ENCODE measurements at places on chromosomes 11 and 22.

DNA sequence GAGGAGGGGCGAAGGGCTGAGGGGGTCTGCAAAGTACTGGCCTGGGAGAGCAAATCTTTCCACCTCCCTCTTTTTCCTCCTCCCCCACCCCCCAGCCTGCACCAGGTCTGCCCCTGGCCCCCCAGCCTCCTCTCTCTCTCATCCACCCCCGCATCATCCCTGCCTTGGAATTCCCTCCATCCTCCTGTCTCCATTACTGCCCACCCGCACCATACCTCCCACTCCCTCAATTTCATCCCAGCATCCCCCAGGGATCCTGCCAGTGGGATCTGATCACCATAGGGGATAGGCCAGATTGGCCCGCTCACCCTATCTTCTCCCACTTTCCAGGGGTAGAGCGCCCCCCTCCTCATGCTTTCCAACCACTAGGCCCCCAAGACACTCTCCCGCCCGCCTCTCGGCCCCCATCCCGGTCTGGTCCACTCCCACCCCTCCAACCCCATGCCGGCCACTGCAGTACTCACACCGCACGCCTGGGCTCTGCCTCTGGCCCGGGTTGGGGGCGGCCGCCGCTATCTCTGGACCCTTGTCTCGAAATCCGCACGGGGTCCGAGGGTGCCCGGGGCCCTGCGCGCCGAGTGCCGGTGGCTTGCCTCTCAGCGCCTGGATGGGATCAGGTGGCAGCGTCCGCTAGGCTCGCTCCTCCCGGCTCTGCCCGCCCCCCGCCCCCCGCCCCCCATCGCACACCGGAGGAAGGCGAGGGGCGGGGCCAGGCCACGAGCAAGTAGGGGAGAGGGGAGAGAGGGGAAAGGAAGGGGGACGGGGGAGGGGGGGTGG, at the start of gene GAL3ST3:
TSS of gene GAL3ST3 (minus strand) at position 615 of the 777 bp plus-strand sequence. CDS start 3,746 bp downstream, outside the sequence.
- DNase-seq: no peak

DNA sequence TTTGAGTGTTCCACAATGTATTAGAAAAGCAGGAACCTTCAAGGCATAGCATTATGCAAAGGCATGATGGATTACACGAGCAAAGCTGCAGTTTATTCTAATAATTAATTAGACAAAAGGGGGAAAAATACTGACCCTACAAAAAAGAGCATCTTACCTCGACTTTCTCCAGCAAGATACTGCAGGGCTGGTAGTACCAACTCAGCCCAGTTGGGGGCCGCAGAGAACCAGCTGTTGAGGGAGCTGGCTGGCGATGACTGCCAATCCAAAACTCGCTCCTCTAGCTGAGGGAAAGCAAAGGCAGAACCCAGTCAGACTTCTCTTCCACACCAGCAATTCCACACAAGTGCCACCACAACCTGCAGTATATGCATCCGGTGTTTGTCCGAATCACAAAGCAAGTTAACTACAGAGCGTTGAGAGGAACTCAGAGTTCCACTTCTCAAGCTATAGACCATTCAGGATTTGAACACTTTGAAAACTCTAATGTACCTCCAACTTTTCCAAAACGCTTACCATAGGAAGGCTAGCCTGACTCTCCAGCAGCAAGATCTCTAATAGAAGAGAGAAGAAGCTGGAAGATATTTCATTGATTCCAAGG, 13.7 kb downstream of the NFRKB start:
- peak; percentile 9 for DNase-seq

- peak; percentile 83 for DNase-seq
Measured at GRCh38 chr22:25564320-25564978, at the start of gene GRK3. TSS of gene GRK3 (plus strand) at chr22:25564675. CDS start at chr22:25565041, 366 bp downstream.

DNA sequence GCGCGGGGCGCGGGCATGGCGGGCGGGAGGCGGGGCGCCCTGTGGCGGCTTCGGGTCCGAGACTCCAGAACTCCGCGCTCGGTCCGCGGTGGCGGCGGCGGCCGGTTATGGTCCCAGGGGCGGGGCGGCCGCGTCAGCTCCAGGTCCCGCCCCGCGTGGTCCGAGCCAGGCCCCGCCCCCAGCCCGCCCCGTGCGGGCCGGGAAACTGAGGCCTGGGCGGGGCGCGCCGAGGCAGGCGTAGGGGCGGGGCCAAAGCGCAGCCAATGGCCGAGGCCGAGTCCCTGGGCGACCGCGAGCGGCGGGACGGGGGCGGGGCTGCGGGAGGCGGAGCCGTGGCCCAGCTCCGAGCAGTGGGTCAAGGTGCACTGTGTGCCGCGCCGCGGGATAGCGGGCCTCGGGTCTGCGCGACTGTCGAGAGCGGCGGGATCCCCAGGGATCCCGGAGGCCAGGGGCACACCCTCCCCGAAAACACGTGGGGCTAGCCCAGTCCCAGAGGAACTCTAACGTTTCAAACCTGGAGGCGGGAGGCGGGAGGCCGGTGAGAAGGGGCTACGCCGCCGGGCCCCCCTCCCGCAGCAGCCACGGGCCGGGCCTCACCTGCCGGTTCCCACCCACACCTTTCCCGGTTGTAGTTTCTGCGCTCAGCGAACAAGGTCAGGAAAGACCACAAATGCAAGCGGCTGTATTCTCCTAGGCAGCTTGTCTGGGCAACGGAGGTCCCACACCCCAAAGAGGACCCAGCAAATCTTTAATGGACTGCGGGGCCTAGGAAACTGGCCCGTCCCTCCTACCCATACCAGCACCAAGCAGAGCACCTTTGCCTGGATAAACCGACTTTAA, at the start of gene SLC25A1:
TSS of gene SLC25A1 (minus strand) at position 80 of the 840 bp plus-strand sequence. CDS start at position 17, 63 bp downstream.
- peak; percentile 84 for DNase-seq

GRCh38 chr11:38710262-38710661, 2112.2 kb upstream of the RAG2 start:
- no peak for DNase-seq

- no peak for DNase-seq
Measured at GRCh38 chr22:49585461-49586243, 242.0 kb downstream of the BRD1 start.

DNA sequence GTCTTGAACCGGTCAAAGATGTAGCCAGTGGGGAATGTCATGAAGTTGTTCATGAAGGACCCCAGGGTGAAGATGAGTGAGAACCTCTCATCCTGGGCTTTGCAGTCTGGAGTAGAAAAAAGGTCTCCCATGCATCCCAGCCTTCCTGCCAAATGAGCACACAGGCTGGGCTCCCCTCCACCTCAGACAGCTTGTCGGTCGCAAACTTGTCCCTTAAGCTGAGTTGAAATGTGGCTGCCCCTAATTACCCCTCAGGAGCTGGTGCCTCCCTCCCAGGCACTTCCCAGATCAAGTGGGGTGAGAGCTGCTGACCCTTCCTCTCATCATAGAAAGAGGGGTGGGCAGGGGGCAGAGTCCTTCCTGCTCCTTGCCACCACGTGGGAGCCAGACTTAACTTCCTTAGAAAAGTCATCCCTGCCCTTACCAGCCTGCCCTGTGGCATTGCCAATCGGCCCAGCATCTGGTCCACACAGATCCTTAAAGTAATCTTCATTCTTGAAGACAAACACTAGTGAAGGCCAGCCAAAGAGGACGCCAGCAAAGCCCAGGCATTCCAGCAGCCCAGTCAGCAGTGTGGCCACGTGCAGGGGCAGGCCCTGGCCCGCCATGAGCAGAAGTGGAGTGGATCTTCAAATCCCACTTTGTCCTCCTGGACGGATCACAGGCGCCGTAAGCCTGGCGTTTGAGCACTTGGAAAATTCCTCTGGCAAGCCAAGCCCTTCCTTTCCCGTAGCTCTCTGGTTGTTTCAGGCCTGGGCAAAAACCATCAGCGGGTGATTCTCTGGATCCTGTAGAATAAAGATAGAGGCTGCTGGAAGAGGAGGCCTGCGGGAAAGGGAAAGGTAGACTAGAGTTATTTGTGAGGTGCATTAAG, 1.1 kb downstream of the SLC43A3 start:
- no peak for DNase-seq

GRCh38 chr11:10076458-10077141, 217.4 kb downstream of the SBF2 start:
- peak; percentile 49 for DNase-seq

DNA sequence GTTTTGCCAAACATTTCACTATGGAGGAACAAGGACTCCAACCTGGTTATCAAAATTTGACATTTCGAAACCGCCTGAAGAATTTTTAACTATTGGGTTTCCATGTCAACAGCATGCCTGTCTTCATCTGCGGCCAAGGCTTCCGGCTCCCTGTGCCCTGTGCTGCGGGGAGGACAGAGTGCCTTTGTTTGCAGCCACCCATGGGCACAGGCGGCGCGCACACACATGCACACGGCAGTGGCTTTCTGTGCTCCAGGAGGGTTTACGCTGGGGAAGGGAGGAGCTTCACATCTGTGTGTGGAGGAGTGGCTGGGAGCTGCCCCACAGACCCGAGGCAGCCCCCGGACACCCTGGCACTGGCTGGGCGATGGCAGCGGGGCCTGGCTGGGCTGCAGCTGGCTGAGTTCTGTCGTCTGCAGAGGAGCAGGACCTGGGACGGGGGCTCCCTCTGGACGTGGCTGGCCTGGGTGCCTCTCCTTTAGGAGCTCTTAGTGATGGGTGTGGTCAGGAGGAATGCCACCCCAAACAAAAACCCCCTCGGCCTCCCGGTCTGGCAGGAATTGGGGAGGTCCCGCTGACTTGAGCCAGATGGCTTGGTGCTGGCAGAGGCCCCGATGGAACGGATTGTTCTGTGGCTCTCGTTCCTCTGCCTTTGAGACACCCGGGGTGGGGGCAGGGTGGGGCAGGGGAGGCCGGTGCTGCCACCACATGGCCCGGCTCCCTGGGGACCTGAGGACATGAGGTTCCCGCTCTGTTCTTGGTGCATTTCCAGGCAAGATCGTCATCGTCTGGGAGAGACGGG, 1290.9 kb downstream of the BRD1 start:
- DNase-seq: no peak
